ENCODE measurements at places on chromosomes 11 and 22.

DNA sequence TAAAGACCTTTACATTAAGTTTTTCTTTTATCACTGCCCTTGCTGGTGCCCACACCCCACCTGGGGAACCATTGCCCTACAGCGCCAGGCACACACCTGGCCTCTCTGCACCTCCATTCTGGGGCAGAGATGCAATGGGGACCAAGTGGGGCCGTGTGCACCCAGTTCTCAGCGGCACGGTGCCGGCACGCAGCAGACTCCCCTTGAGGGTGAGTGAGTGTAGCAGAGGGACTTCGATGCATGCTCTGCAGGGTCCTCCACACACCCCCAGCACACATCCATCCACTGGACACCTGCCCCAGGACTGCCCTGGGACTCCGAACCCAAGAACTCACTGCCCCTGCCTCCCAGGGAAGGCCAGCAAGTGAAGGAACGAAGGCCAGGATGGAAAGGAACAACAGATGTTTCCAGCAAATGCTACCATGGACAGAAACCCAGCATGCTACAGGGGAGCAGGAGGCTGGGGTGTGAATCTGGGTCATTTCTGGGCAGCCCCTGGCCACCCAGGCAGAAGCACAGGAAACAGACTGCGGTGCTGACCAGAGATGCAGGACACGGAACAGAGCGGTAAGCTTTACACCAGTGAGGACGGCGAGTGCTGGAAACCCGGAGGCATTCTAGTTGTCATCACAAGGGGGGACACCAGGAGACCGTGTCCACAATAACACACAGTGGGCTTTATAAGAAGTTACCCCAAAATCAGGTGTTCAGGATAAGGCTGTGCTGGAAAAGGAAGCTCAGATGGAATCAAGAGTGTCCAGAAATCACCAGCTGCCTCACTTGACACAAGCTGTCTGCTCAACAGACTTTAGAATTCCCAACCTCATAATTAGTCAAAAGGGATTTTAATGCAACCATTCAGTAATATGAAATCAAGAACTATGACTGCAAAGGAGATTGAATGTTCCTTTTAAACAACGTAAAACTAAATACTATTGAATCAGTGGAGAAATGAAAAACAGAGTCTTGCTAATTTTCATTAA is 32.7 kb upstream of the MOB2 start:
- H3K4me3 ChIP-seq, result no peak overlapping the region
- H3K27ac ChIP-seq, result no peak overlapping the region
- H3K36me3 ChIP-seq, result no peaks in the 10 kb centered on the region
- no peak for DNase-seq
- H3K4me1 ChIP-seq, result peaks cover 64% of the 10 kb centered on the region

GRCh38 chr22:16967453-16968217 is 40.4 kb downstream of the GAB4 start:
- H3K27me3 ChIP-seq, result peaks cover 12% of the 10 kb centered on the region
- no peak overlapping the region for H3K27ac ChIP-seq

DNA sequence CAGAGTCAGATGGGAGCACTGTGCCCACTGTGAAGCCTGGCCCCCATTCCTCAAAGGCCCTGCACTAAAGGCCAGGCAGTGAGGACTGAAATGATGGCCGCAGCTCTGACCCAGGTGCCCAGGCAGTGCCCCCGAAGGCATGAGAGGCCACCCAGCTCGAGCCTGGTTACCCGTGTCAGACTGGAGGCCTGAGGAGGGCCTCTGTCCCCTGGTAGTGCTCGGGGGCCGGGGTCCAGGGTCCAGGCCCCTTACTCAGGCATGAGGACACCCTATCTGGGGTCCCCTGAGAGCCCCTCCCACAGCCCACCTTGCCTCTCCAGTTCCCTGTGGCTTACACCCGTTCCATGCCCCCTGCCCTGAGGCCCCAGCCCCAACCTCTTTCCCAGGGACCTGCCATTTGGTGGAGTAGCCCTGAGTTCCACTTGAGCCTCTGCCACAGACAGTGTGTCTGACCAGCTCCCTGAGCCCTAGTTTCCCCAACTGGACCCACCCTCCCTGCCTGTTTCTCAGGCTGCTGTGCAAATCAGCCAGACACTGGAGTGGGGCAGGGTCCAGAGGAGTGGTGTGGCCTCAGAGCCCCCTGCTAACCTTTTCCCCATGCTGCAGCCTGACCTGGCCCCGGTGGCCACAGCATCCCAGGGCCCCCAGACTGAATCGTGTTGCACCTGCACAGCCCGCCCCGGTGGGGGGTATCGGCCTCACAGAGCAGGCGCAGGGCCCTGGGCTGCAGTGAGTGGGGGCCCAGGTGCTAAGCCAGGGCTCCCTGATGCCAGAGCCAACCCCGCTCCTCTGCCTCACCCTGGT is 10.8 kb upstream of the ANKRD13D start:
- peak overlapping the region; percentile 71 for H3K27ac ChIP-seq
- H3K36me3 ChIP-seq, result peaks cover 46% of the 10 kb centered on the region
- peak overlapping the region; percentile 56 for H3K4me3 ChIP-seq
- no peak for DNase-seq
- peaks cover 71% of the 10 kb centered on the region for H3K4me1 ChIP-seq
- H3K27me3 ChIP-seq, result no peaks in the 10 kb centered on the region

GRCh38 chr22:23305922-23306374 is 125.6 kb downstream of the BCR start:
- no peak for DNase-seq
- H3K4me3 ChIP-seq, result no peak overlapping the region
- no peaks in the 10 kb centered on the region for H3K27me3 ChIP-seq
- peaks cover 25% of the 10 kb centered on the region for H3K4me1 ChIP-seq

- DNase-seq, result no peak
- H3K27ac ChIP-seq, result no peak overlapping the region
- H3K4me3 ChIP-seq, result no peak overlapping the region
- H3K27me3 ChIP-seq, result no peaks in the 10 kb centered on the region
- H3K36me3 ChIP-seq, result no peaks in the 10 kb centered on the region
- H3K4me1 ChIP-seq, result no peaks in the 10 kb centered on the region
These were observed 86.1 kb downstream of the GRM5 start for GRCh38 chr11:88979641-88980040.

GRCh38 chr11:130473795-130474377 is 25.4 kb downstream of the ADAMTS15 start:
- H3K4me1 ChIP-seq, result peaks cover 29% of the 10 kb centered on the region
- no peaks in the 10 kb centered on the region for H3K27me3 ChIP-seq
- peaks cover 53% of the 10 kb centered on the region for H3K36me3 ChIP-seq
- H3K4me3 ChIP-seq, result no peak overlapping the region

DNA sequence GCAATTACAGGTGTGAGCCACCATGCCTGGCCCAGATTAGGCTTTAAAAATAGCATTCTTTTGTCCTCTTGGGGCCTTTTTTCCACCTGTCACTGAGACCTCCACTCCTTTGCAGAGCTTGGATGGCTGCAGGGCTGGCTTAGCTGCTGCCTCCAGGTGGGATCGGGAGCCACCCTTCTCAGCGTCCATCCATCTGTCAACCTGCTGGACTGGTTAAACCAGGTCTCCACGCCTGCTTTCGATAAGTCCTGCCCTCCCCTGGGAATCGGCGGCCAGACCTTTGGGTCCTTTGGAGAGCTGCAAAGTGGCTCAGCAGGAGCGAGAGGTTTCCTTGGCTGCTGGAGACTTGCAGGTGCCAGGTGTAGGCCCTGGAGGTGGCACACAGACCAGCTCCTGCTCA is 23.4 kb upstream of the GRAMD4 start:
- H3K4me1 ChIP-seq, result peaks cover 55% of the 10 kb centered on the region
- no peaks in the 10 kb centered on the region for H3K36me3 ChIP-seq
- no peak overlapping the region for H3K27ac ChIP-seq
- H3K27me3 ChIP-seq, result no peaks in the 10 kb centered on the region
- DNase-seq, result no peak
- H3K4me3 ChIP-seq, result no peak overlapping the region

DNA sequence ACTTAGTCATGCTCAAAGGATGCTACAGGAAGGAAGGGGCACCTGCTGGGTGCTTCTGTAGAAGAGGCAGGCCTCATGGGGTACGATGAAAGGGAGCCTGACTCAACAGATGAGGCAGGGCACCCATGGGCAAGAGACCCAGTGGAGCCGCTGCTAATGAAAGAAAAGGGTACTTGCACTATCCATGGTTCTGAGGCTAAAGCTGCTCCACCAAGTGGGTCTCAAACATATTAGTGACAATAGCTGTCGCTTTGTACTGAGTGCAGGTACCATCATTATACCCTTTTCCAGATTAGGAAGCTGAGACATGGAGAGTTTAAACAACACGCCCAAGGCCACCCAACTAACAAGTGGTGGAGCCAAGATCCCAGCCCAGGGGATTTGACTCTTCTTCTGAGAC is 127.5 kb upstream of the SERPIND1 start:
- no peak for DNase-seq
- no peaks in the 10 kb centered on the region for H3K36me3 ChIP-seq
- H3K27me3 ChIP-seq, result no peaks in the 10 kb centered on the region
- H3K4me3 ChIP-seq, result no peak overlapping the region
- H3K4me1 ChIP-seq, result no peaks in the 10 kb centered on the region

DNA sequence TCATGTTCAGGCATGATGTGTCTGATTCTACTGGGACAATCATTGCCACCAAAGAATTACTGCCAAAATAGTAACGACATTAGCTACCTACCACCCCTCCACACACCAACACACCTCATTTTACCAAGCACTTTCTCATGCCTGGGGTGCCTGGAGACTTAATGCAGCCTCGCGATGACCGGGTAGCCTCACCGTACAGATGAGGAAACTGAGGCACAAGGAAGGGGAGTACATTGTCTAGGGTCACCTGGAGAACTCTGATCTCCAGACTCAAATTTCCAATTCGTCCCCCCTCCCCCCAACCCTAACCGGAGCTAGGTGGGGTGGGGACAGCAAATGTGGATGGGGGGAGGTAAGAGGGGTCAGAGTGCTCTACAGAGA is 2.7 kb upstream of the RTN4RL2 start:
- no peak for DNase-seq
- H3K36me3 ChIP-seq, result no peaks in the 10 kb centered on the region
- no peak overlapping the region for H3K27ac ChIP-seq
- H3K4me1 ChIP-seq, result peaks cover 44% of the 10 kb centered on the region
- H3K27me3 ChIP-seq, result no peaks in the 10 kb centered on the region
- peak overlapping the region; percentile 52 for H3K4me3 ChIP-seq

DNA sequence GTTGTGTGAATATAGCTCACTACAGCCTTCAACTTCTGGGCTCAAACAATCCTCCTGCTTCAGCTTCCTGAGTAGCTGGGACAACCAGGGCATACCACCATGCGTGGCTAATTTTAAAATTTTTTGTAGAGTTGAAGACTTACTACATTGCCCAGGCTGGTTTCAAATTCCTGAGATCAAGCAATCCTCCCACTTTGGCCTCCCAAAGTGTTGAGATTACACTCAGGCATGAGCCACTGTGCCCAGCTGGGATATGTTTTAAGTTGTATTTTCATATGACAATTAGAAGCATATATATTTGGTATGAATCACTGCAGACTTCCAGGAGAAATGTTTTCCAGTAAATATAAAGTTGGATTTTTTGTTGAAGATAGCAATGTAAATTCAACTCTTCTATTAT is 15.4 kb downstream of the DDX10 start:
- no peaks in the 10 kb centered on the region for H3K27me3 ChIP-seq
- DNase-seq, result no peak
- no peaks in the 10 kb centered on the region for H3K4me1 ChIP-seq
- H3K36me3 ChIP-seq, result peaks cover 64% of the 10 kb centered on the region

- H3K27ac ChIP-seq, result no peak overlapping the region
- no peak for DNase-seq
- H3K4me1 ChIP-seq, result no peaks in the 10 kb centered on the region
- no peaks in the 10 kb centered on the region for H3K36me3 ChIP-seq
- no peaks in the 10 kb centered on the region for H3K27me3 ChIP-seq
- no peak overlapping the region for H3K4me3 ChIP-seq
These were observed 442.9 kb upstream of the RAG2 start for GRCh38 chr11:37040921-37041320.

DNA sequence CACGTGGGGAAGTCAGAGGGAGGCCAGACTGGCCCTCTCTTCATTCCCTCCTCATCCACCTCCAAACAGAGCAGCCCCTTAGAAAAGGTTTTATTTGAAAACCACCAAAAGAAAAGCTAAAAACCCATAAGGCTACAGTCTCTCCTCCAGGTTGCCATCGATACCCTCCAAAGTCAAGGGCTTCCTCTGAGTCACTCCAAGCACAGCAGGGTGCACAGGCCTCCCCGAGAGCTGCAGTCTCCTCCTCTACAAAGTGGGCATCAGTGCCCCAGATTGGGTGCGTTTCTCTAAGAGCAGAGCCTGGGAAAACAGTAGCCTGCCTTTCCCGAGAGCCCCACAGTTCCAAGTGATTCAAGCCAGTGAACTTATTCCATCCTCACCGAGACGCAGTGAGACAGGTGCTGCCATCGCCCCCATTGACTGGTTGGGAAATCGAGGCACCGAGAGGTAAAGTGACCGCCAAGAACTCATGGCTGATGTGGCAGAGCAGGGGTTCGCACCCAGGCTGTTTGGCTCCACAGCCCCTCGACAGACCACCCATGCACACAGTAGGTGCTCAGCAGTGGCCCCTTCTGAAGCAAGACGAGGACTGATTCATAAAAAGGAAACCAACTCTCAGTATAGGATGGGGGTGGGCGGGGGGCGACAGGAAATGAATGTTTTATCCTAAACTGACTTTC is 91.7 kb upstream of the SHISAL1 start:
- no peak overlapping the region for H3K4me3 ChIP-seq
- no peak overlapping the region for H3K27ac ChIP-seq
- no peak for DNase-seq
- H3K4me1 ChIP-seq, result peaks cover under 1% of the 10 kb centered on the region

GRCh38 chr11:103364687-103365086 is 255.5 kb downstream of the DYNC2H1 start:
- no peak overlapping the region for H3K27ac ChIP-seq
- no peak for DNase-seq
- no peaks in the 10 kb centered on the region for H3K27me3 ChIP-seq
- H3K4me3 ChIP-seq, result no peak overlapping the region

DNA sequence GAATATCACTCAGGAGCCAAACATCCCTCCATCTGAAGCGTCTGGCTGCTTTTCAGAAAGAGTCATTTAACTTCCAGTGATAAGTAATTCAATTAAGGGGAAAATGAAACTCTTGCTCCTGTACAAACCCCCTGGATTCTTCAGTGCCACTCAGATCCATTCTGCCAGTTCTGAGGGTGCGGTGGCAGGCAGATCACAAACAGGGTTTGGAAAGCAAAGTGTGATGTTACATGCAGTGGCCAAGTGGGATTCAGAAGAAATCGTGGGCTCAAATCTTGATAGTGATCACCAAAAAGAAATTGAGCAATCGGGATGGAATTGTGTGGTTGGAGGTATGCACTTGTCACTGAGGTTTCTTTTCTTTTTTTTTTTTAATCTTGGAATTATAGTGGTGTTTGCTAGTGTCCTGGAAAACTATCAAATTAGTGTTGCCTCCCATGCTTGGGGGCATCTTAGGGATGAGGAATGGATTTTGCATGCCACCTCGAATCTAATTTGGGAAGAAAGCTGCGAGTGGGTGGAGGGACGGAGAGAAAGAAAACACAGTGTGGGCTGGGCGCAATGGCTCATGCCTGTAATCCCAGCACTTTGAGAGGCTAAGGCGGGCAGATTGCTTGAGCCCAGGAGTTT is 22.5 kb upstream of the RTL6 start:
- no peaks in the 10 kb centered on the region for H3K27me3 ChIP-seq
- no peak overlapping the region for H3K27ac ChIP-seq
- no peak overlapping the region for H3K4me3 ChIP-seq
- peaks cover 12% of the 10 kb centered on the region for H3K4me1 ChIP-seq
- DNase-seq, result peak; percentile 26
